Stimulated activated CD8-positive, alpha-beta memory T cell treated with anti-CD3 and anti-CD28 coated beads, Interleukin-4, amount 100 ng/mL, for 1 hour (primary cell): ENCODE measurements at places on chromosomes 2 and 18.

GRCh38 chr18:57015451-57015850 lies 131.4 kb upstream of the BOD1L2 start:
- no peak for DNase-seq

- no peak for DNase-seq
These were observed 74.7 kb downstream of the TNFRSF11A start for GRCh38 chr18:62399781-62400308.

- DNase-seq, result no peak
These were observed 15.5 kb downstream of the SLC66A2 start for GRCh38 chr18:79935925-79936324.

DNA sequence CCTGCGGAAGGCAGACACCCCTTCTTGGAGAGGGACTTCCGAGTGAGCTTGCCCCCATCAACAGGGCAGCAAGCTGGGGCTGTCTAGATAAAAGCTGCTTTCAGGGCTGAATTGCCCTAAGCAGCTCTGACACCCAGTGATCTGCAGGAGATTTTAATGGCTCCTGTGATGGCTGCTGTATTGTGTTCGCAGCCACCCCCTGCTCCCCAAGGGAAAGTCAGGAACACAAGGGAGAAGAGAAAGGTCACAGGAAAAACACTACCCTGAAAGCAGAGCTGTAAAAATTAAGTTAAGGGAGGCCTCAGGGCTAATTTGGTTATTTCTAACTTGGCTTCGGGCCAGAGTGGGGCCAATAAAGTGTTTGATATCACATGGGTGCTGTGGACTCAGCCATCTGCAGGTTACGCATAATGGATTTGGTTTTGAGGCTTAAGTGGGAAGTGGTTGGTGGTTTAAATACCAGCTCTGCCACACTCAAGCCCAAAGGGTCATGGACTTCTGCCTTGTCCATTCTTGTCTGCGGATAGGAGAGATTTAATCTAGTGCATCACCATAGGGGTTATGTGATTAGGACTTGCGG lies 147.6 kb downstream of the CLIP4 start:
- DNase-seq, result no peak

DNA sequence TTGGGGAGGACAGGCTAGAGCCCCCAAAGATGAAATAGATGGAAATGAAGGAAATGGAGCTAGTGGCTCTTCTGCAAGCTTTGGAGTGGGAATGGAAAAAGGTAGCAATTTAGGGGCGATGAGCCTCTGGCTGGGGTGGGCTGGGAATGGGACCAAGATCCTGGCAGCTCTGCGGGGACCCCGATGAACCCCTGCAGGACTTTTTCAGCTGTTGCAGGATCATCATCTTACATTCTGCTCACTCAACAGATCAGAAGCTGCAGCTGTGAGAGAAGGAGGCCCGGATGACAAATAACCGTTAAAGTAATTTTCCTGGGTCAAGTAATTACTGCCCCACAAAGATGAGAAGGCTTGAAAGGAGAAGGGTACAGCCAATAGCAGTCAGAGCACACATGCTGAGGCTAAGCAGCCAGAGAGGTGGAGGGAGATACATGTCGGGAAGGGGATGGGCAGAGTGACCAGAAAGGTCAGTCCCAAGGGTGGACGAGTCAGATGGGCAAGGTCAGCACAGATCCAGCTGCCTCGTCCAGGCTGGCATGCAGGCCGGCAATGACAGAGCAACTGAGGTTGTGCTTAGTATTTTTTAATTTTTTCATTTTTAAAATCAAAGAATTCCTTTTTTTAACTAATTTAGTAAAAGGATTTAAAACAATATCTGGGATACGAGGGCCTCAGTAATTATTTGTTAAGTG lies 245.0 kb upstream of the RAB6C start:
- no peak for DNase-seq

DNA sequence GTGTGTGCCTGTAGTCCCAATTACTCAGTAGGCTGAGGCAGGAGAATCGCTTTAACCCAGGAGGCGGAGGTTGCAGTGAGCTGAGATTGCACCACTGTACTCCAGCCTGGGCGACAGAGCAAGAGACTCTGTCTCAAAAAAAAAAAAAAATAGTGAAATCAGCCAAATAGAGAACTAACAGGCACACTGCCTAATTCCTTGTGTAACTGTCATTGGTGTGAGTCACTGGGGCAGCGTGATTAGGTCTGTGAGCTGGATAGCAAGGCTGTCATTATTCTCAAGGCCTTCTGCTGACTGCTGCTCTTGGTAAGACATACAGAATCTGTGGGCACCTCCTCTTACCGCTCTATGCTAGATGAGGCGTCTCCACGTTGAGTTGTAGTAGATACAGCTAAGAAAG lies 270.3 kb downstream of the NEDD4L start:
- DNase-seq, result no peak

DNA sequence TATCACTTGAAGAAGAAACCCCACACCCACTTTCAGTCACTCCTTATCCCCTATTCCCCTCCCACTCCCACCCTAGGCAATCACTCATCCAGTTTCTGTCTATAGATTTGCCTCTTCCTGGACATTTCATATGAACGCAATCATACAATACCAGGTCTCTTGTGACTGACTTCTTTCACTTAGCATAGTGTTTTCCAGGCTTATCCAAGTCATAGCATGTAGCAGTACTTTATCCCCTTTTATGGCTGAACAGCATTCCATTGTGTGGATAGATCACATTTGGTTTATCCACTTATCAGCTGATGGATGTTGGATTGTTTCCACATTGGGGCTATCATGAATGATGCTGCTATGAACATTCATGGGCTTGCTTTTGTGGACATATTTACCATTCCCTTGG lies 6.6 kb downstream of the CFAP221 start:
- DNase-seq, result no peak

- no peak for DNase-seq
These were observed 86.8 kb downstream of the METTL8 start for GRCh38 chr2:171346723-171347557.

DNA sequence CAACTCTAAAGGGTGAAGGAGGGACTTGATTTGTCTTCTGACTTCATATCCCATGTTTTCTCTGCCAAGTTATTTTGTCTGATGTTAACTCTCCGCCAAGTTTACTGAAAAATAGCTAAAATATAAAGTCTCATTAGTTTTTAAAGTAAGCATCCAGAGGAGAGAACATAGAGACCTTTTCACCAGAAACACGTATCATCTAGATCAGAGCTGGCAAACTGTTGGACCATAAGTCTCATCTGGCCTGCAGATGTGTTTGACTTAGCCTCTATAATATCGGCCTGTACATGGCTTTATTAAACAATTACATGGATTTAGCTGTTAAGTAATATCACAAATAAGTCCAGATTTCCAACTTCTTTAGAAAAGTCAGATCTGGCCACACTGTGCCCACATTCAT lies 182.6 kb downstream of the PLCL1 start:
- DNase-seq, result no peak

GRCh38 chr2:43727634-43728014 lies 46.2 kb upstream of the DYNC2LI1 start:
- no peak for DNase-seq

GRCh38 chr2:64846177-64846576 lies 143.0 kb upstream of the SLC1A4 start:
- DNase-seq, result no peak

DNA sequence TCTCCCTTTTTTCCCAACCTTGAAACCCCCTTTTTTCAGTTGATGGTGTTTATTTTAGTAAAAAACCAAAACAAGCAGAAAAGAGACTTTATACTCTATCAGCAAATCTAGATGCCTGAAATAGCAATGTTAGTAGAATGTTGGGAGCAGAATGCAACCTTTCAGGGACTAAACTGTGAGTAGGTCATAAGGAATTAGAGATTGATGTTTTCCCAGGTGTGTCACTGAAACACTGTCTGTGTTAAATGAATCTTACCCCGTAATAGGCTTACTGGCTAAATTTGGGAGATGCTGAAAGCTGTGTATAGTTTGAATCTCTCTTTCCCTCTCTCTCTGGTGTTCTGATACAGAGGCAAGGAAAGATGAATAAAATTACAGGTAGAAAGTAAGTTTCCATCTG lies 43.8 kb downstream of the AGFG1 start:
- no peak for DNase-seq

- DNase-seq, result no peak
These were observed 41.1 kb downstream of the LCLAT1 start for GRCh38 chr2:30488012-30488659.

- DNase-seq, result peak; percentile 1
These were observed 392.4 kb downstream of the TNS1 start for GRCh38 chr2:217610401-217610814.

GRCh38 chr2:130390460-130391057 lies 34.7 kb downstream of the PTPN18 start:
- DNase-seq, result no peak

GRCh38 chr2:46645681-46646162 lies 166.4 kb downstream of the TMEM247 start:
- no peak for DNase-seq

GRCh38 chr2:61433606-61434005 lies 37.3 kb downstream of the USP34 start:
- no peak for DNase-seq

GRCh38 chr18:73891572-73892421 lies 255.8 kb downstream of the FBXO15 start:
- no peak for DNase-seq

DNA sequence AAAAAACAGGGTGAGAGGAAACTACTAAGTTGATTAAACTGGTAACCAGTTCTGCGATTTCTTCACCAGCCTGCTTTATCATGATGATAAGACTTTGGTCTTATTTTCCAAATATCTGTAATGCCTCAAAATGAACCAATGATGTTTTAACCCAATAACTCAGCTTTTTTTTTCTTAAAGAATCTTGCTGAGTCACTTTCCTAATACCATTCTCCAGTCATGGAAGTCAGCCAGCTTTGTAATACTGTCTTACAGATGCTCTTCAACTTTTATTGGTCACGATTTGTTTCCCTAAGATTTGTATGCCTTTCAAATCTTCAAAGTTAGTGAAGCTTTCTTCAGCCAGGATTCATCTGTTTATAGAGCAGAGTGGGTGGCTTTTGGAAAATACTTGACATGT lies 47.7 kb upstream of the SMIM21 start:
- no peak for DNase-seq

- no peak for DNase-seq
These were observed 615.8 kb upstream of the SALL3 start for GRCh38 chr18:78363556-78364387.

- no peak for DNase-seq
These were observed 82.8 kb downstream of the SMAD7 start for GRCh38 chr18:48867978-48868377.

- no peak for DNase-seq
These were observed 122.9 kb downstream of the MTCL1 start for GRCh38 chr18:8828300-8828699.

GRCh38 chr2:44167908-44168680 lies 581 bp upstream of the PPM1B start:
- peak; percentile 86 for DNase-seq

- no peak for DNase-seq
These were observed 156.4 kb upstream of the MMADHC start for GRCh38 chr2:149743842-149744448.

- DNase-seq, result no peak
These were observed 17.3 kb upstream of the FEZ2 start for GRCh38 chr2:36615222-36615621.

GRCh38 chr2:240505910-240506309 lies 51.9 kb downstream of the ANKMY1 start:
- no peak for DNase-seq

DNA sequence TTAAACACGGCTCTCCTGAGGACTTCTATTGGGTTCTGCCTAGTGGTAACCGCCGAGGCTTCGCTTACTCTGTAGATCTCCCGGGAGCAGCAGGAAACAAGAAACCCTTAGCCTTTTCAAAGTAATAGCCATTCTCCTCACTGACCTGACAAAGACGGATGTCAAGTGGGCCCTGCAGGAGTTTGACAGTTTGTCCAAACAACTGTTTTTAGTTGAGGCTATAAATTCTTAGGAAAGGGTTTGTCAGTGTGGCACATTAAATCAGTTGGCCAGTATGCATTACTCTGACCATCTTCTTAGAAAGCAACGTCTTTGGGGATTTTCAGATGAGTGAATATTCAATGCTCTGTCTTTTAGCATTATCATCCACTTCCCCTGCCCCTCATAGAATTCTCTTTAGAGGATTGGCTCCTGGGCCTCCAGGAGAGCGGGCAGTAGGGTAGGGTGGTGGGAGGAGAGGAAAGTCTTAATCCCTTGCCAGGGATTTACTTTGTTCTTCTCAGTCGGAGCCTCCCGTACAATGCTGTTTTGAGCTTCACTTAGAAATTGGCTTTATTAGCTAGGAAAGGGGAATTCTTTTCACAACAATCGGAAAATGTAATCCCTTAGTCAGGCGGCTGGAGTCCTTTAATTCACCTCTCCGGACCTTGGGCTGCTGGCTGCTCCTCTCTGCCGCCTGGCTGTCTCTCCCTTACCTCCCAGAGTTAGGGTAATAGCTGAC lies 13.3 kb upstream of the C18orf32 start:
- no peak for DNase-seq
